ENCODE measurements at places on chromosomes 6 and 20.

- DNase-seq = peak; percentile 76
Observed at GRCh38 chr20:34642009-34642408, 34.9 kb downstream of the PIGU start.

GRCh38 chr6:57085471-57085870 lies 4.5 kb upstream of the ZNF451 start:
- DNase-seq = no peak

GRCh38 chr20:14342918-14343317 lies 5.5 kb upstream of the FLRT3 start:
- DNase-seq = no peak

- DNase-seq = no peak
Observed at GRCh38 chr6:115060581-115060980, 717.8 kb upstream of the HS3ST5 start.

GRCh38 chr6:106628658-106629102 lies 618 bp downstream of the RTN4IP1 start:
- DNase-seq = no peak

- DNase-seq = no peak
Observed at GRCh38 chr6:40344566-40345167, 242.5 kb downstream of the LRFN2 start.

DNA sequence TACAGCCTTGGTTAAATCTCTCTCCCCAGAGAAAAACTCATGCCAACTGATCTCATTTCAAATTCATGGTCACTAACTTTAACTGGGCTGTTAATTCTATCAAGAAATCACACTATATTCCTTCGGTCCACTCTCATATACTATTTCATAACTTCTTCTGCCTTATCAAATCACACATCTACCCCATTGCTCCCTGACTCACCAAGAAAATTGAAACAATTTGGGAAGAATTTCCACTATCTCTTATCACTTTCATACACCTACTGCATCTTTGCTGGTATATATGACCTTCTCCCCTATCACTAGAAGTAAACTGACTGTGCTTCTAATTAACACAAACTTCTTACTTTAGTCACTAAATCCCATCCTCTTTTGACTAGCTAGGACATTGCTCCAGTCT lies 102.3 kb downstream of the FILIP1 start:
- no peak for DNase-seq

DNA sequence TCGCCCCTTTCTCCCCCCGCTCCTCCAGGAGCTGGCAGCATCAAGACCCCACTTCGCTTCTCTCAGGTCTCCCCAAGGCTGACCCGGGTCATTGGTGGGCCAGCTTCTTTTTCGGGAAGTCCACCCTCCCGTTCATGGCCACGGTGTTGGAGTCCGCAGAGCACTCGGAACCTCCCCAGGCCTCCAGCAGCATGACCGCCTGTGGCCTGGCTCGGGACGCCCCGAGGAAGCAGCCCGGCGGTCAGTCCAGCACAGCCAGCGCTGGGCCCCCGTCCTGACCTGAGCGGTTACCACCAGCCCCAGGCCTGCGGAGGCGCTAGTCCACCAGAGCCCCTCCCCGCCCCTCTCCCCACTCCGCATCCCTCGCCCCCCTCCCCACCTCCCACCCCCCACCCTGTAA lies 1.0 kb downstream of the PPDPF start:
- no peak for DNase-seq

GRCh38 chr20:10271494-10272219 lies 53.0 kb downstream of the SNAP25 start:
- no peak for DNase-seq

- no peak for DNase-seq
Observed at GRCh38 chr6:164023535-164023934, 609.0 kb downstream of the QKI start.

GRCh38 chr6:49607391-49607982 lies 29.2 kb downstream of the RHAG start:
- no peak for DNase-seq

DNA sequence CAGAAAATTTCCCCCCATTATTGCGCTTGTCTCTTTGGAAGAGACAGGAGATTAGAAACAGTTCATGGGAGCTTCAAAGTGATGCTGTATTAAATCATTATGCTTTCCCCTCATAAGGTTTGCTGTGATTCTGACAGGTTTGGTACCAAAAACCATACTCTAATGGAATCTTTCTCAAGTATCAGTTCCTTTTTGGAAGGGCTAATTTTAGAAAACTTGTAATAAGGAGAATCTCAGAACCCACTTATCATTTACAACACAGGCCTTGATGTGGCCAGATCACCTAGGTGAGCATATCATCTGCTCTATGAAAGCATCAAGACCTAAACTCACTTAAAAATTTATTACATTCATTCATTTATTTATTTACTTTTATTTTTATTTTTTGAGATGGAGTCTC lies 51.2 kb downstream of the TP53INP2 start:
- DNase-seq = no peak

GRCh38 chr6:1609041-1609647 lies 571 bp upstream of the FOXC1 start:
- DNase-seq = peak; percentile 62

DNA sequence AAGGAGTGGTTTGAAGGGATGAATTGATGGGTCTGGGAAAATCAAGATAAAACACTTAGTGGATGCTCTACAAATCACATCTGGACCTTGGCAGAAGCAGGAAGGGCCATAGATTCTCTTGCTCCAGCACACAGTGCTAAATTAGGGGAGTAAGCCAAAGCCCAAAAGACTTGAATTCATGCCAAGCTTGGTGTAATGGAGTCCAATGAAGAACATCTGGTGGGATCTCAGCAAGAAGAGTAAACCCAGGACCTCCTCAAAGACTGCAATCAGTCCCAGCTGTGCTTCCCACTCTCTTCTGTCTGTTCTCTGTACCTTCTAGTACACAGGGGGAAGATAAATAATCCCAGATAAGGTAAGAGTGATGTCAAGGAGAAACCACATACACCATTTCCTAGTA lies 683.4 kb downstream of the RNF144B start:
- no peak for DNase-seq

DNA sequence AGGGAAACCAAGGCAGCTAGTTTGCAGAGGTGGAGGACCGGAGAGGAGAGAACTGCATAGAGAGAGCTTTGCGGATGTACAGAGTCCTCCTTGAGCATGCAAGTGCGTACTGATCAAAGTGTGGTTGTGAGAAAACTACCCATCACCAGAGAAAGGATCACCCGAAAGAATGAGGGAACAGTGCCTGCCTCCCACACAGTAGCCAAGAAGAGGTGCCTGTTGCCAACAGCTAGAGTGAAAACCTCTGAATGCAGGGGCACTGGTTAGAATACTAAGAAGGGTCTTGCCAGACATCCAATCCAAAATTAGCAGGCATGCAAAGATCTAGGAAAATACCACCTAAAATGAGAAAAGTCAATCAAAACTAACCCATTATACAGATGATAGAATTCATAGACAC lies 166.6 kb upstream of the AKAP12 start:
- no peak for DNase-seq

GRCh38 chr20:9514072-9514460 lies 324 bp upstream of the LAMP5 start:
- DNase-seq = no peak

DNA sequence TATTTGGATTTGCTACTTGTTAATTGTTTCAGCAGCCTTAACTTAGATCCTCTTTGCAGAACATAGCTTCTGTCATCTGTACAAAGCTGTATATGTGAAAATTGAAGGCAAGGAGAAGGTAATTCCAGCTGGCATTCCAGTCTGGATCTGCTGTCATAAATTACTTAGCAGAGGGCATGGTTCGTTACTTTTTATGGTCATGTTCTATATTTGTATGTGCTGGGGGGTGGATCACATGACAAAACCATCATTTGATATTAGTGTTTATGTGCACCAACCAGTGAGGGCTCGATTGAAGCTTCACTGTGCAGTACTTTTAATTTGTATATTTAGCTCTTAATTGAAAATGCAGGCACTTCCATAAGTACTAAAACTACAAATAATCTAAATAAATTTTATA lies 80.2 kb downstream of the CAP2 start:
- no peak for DNase-seq

- DNase-seq = no peak
Observed at GRCh38 chr20:51731731-51732095, 36.5 kb downstream of the ATP9A start.

DNA sequence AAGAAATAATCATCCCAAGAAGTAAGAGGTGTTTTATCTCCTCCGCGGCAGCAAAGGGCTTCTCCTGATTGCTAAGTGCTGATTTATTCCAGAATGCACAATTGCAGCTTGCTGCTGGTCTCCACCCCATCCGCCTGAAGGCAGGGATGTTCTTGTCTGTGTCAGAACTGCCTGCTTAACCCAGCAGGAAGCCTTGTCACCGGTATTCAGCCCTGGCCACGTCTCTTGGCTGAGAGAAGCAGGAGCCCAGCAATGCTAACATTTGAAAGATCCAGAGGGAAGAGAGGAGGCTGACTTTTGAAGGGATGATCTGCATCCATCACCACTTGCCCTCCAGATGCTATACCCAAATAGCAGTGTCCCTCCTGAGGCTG lies 4.2 kb downstream of the SCML4 start:
- no peak for DNase-seq

GRCh38 chr20:62734881-62735280 lies 26.2 kb downstream of the NTSR1 start:
- DNase-seq = peak; percentile 90

GRCh38 chr6:89613790-89614189 lies 24.8 kb downstream of the LYRM2 start:
- DNase-seq = no peak

DNA sequence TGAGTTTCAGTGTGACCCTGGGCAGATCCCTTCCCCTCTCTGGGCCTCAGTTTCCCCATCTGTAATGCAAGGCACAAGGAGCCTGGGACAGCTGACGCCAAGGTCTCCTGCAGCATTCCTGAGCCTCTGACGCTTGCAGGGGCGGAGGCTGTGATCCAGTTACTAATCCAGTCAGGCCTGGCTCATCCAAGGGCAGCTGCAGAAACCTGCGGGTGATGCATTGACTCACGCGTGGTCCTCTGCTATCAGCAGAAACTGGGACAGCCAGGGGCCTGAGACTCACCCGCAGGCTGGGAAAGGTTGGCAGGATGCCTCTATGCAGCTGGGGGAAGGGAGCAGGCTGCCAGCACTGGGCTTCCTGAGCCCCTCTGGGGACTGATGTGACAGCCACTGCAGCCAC lies 65.0 kb upstream of the SIRPA start:
- no peak for DNase-seq

GRCh38 chr6:128952902-128953301 lies 70.0 kb downstream of the LAMA2 start:
- no peak for DNase-seq

DNA sequence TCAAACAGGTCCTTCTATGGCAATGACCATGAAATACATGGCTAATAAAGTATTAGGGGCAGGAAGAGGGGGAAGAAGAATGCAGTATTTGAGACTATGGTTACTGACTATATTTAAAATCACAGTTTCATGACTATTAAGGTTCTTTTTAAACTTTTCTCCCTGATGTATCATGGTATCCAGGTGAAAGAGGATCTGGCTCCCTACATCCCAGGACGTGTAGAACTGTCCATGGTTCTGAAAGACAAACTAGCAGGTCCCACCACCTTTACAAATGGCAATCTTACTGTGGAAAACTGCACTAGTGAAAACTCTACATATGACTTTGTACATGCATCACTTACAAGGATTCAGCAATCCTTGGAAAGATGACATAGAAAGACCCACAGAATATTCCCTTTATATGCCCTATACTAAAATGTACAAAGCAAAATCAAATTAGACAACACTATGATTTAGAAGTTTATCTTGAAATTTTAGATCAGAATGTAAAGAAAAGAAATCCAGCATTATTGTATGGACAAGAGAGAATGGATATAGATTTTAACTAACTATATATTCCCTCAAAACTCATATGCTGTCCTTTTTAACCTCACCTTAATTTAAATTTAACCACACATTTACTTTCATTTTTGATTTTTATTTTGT lies 33.5 kb downstream of the RPP21 start:
- peak; percentile 25 for DNase-seq

GRCh38 chr6:14453712-14454472 lies 336.3 kb downstream of the CD83 start:
- peak; percentile 69 for DNase-seq

- no peak for DNase-seq
Observed at GRCh38 chr20:19492687-19493336, 265.2 kb upstream of the RIN2 start.

GRCh38 chr20:19886661-19887288 lies 128.7 kb downstream of the RIN2 start:
- DNase-seq = no peak

- peak; percentile 8 for DNase-seq
Observed at GRCh38 chr6:134757911-134758361, 192.0 kb downstream of the ALDH8A1 start.

DNA sequence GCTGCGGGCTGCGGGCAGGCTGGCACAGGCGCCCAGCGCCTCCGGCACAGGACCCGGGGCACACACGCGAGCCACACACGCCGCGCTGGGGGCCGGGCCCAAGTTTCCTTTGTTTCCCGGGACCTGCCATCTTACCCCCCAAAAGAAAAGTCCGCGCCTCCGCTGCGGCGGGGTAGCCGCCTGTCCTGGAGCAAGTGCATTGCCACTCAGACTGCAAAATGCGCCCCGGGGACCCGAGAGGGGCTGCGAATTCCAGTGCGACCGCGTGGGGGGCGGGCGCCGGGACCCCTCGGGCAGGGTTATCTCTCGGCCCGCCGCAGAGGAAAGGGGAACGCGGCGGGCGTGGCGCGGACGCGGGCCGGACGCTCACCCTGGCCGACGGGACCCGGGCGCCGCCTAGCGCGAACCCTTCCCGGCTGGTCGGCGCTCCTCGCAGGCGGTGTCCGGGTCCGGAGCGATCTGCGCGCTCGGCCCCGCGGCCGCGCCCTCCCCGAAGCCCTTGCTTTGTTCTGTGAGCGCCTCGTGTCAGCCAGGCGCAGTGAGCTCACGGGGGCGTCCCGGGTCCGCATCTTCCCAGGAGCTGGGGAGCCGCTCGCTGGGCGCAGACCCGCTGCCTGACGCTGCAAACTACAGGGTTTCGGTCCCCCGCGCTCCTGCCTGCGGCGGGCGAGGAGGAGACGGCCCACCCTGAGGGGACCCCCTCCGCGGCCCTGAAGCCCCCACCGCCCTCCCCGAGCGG lies 639 bp upstream of the CD24 start:
- peak; percentile 62 for DNase-seq

GRCh38 chr6:118148561-118148960 lies 241.5 kb downstream of the SLC35F1 start:
- DNase-seq = no peak

DNA sequence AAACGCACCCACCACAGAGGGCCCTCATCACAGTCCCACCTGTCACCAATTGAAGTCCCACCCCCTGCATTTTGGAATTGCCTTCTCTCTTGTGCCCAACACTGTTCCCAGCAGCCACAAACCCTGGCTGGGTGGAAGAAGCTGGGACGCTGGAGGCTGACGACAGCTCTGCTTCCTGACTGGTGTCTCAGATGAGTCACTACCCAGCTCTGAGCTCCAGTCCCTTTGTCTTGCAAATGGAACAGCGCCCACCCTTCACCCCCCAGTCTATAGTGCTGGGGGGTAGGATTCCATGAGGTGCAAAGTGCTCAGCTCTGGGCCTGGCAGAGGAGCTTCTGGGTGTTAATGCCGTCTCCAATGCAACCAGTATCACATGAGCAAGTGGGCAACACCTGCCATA lies 85.3 kb downstream of the DLGAP4 start:
- DNase-seq = no peak

All from NB4 (cell line).